Stimulated activated CD8-positive, alpha-beta memory T cell treated with anti-CD3 and anti-CD28 coated beads, Interleukin-7, amount 100 ng/mL, for 4 hours (primary cell): ENCODE measurements at places on chromosomes 1 and 21.
A peak's percentile ranks its signal among the peaks of the same experiment; 100 is the strongest.

- no peak for DNase-seq
Measured at GRCh38 chr1:241638099-241638682, 2.0 kb downstream of the CHML start.

- no peak for DNase-seq
Measured at GRCh38 chr1:189609167-189609566, 868.5 kb downstream of the BRINP3 start.

DNA sequence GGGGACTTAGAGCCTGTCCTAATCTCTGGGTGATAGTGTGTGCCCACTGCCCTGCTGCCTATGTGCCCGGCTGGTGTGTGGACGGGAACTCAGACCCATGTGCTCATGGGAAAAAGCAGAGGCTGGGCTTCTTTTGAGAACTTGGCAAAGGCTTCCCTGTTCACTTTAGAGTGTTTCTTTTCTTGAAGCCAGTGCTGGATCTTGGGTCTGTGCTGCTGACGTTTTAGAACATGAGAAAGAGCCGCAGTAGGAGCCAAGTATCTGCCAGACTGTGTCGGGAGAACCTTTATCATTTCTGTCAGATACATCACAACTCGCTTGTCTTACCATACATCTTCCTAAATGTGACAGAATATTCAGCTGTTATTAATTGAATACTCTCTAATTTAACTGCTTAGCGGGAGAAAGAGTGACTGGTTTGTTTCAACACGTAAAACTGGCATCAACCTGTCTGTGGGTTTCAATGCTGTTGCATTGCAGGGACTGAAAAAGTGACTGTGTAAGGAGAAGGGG lies 195.2 kb downstream of the PBX1 start:
- DNase-seq, result no peak

GRCh38 chr1:16013220-16013907 lies 4.5 kb downstream of the HSPB7 start:
- peak; percentile 57 for DNase-seq

- DNase-seq, result no peak
Measured at GRCh38 chr1:165650981-165651625, 20.1 kb downstream of the MGST3 start.

DNA sequence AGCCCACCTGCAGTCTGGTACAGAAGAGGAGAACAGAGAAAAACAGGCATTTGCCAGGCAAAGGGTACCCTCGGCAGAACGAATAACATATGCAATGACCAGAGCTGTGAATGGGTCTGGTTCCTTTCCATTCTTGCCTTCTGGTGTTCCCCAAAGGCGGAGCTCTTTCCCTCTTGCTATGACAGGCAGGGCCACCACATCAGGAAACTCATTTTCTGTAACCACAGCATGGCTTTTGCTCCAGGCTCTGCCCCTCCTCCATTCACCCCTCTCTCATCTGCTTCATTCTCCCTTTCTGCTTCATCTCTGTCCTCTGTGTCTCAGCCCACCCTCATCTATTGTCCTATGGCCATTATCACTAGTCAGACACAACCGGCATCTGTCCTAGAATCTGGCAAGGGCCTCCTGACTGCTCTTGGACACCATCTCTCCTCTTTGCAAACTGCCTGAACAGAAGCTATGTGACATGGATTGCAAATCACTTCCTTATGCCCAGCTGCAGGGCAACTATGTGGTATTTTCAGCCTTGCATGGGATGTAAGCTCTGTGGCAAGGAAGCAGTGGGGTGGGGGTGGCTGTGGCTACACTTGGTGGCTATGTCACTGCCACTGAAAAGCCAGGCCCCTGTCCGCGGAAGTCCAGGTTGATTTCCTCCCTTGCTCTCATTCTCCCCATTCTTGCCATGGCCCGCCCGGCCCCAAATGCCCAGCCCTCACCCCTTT lies 78.8 kb upstream of the ABCD3 start:
- no peak for DNase-seq

DNA sequence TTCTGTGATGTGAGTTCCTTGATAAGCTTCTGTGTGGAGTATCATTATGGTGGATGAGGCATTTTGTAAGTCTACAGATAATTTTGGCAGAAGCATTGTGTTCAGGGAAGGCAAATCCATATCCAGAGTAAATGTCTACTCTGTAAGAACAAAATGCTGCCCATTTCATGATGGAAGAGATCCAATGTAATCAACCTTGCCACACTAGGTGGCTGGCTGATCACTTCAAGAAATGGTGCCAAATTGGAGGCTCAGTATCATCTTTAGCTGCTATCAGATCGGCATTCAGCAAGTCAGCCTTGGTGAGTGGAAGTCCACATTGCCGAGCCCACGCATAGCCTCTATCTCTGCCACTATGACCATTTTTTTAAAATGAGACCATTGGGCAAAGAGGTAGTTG lies 565.8 kb upstream of the USP24 start:
- no peak for DNase-seq

GRCh38 chr1:156511644-156512043 lies 11.1 kb upstream of the MEF2D start:
- no peak for DNase-seq
